ENCODE measurements at places on chromosomes 1 and 21.

- no peaks in the 10 kb centered on the region for H3K4me1 ChIP-seq
- H3K27ac ChIP-seq: no peak overlapping the region
- no peak overlapping the region for H3K4me3 ChIP-seq
- DNase-seq: no peak
- no peaks in the 10 kb centered on the region for H3K36me3 ChIP-seq
- H3K27me3 ChIP-seq: peaks cover 21% of the 10 kb centered on the region
These were observed 36.4 kb downstream of the IGFN1 start for GRCh38 chr1:201226859-201227488.

- DNase-seq: peak; percentile 7
- H3K27me3 ChIP-seq: no peaks in the 10 kb centered on the region
- no peak overlapping the region for H3K27ac ChIP-seq
- H3K4me1 ChIP-seq: no peaks in the 10 kb centered on the region
- no peaks in the 10 kb centered on the region for H3K36me3 ChIP-seq
- no peak overlapping the region for H3K4me3 ChIP-seq
These were observed 40.0 kb upstream of the PTPRC start for GRCh38 chr1:198598796-198599321.

DNA sequence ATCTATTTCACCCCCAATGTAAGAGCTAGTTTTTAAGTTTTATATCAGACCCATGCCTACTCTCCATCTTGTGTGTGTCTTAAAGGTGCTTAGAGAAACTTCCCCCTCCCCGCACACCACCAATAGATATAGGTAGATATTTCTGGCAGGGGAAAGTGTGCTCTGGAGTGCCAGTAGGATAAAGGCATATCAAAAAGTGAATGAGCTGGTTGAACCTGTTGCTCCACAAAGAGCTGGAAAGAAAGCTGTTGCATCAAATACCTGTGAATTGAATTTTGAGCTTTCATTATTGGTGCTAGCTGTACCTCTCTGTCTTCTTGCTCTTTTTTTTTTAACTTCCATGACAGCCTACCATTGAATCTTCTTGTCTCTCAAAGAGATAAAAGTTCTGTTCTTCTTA is 32.8 kb downstream of the ARID1A start:
- no peak overlapping the region for H3K27ac ChIP-seq
- no peak for DNase-seq
- H3K4me1 ChIP-seq: peaks cover 42% of the 10 kb centered on the region
- no peaks in the 10 kb centered on the region for H3K27me3 ChIP-seq
- peaks cover 45% of the 10 kb centered on the region for H3K36me3 ChIP-seq

GRCh38 chr21:35351434-35351833 is 302.3 kb upstream of the RUNX1 start:
- H3K4me3 ChIP-seq: no peak overlapping the region
- H3K27ac ChIP-seq: peak overlapping the region; percentile 26
- H3K27me3 ChIP-seq: no peaks in the 10 kb centered on the region
- H3K36me3 ChIP-seq: no peaks in the 10 kb centered on the region

- H3K36me3 ChIP-seq: peaks cover 42% of the 10 kb centered on the region
- no peak for DNase-seq
- 0 out of 2 replicates have a peak, but pooled peaks cover 3% of the 10 kb centered on the region for H3K4me1 ChIP-seq
- H3K27ac ChIP-seq: no peak overlapping the region
These were observed 55.8 kb downstream of the TRIM33 start for GRCh38 chr1:114455102-114455785.

Measured in SJCRH30 (cell line).